ENCODE measurements at places on chromosomes 3 and 15.

DNA sequence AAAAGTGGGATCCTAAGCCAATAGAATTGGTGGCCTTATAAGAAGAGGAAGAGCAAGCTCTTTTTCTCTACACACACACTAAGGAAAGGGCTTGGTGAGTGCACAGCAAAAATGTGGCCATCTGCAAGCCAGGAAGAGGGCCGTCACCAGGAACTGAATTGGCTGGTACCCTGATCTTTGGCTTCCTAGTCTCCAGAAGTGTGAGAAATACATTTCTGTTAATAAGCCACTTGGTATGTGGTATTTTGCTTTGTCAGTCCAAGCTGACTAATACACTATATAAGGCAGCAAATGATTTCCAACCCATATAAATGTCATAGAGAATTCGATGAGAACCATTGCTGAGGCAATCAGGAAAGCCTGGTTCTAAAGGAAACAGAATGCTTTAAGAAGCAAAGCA, 816.3 kb upstream of the SEMA6D start:
- no peak for DNase-seq

GRCh38 chr15:60583194-60583593, 104.3 kb upstream of the ICE2 start:
- DNase-seq: no peak

GRCh38 chr3:33791477-33792166, 6.8 kb upstream of the PDCD6IP start:
- peak; percentile 87 for DNase-seq

GRCh38 chr3:175896655-175897054, 1037.5 kb downstream of the NAALADL2 start:
- DNase-seq: no peak

- DNase-seq: no peak
These were observed 104.0 kb downstream of the KLHL25 start for GRCh38 chr15:85690561-85691231.

- DNase-seq: peak; percentile 66
These were observed 1.5 kb upstream of the PPM1M start for GRCh38 chr3:52243791-52244628.

All from keratinocyte (primary cell).